ENCODE measurements at places on chromosomes 12 and 14. TPM values are rescaled to one million over a fixed set of nuclear protein-coding genes. Genes with fewer than 3 reads are reported as not detected.

The TPH2 gene
- not detected for total RNA-seq

- no peak for DNase-seq
Observed at GRCh38 chr12:89316705-89317139, 35.6 kb downstream of the DUSP6 start.

DNA sequence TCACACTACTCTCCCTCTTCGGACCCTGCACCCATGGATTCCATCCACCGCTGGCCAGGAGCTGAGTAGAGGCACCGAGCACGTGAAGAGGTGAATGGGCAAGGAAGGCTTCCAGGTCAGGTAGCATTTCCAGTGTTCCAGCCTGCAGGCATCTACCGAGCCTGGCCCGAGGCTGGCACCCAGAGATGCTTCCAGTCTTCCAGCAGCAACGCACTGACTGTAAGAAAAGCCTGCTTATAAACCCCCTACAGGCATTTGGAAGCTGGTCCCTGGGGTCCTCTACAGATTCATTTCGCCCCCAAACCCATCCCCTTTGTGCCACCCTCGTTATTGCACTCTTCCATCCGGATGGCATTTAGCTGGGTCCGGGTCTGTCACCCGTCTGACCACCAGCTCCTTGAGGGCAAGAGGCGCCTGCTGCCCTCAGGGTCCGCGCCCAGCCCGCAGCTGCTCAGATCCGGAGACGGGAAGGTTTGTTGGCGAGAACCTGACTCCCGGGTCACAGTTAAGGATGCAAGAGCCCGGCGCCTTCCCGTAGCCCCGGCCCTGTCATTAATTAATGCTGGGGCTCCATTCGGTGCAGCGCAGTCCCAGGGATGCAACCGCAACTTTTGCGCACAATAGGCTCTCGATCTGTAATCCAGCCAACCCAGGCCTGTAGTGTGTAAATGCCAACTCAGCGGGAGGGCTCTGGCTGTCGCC lies 614 bp upstream of the MARK3 start:
- DNase-seq, result no peak

DNA sequence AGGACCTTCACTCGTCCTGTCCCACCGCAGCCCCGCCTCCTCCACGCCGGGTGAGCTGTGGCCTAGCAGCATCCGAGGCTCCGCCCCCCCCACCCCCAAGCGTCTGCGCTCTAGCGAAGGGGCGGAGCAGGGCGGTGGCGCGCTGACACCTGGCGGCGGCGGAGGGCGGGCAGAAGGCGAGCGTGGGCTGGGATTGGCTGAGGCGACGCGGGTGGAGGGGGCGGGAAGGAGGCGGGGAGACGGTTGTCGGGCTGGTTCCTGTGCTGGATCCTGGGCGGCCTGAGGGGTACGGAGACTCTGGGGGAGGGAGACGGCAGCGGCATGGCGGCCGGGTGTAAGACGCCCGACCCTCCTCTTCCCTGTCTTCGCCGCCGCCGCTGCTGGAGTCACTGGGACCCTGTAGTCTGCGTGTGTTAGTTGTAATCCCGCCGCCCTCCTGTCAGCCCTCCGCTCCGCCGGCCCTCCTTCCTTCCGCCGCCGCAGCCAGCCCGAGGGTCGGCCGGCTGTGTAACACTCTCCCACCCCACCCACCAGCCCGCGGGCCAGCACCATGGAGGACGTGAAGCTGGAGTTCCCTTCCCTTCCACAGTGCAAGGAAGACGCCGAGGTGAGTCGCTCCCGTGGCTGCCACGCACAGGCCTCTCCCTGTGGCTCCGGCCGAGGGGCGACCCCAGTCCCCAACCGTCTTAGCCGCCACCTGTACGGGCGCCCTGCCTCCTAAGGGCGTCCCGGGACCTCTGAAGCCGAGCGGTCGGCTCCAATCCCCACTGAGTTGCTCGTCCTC lies at the start of gene STYX:
Gene STYX (plus strand): TSS at position 242 of the 784 bp plus-strand sequence. CDS start 309 bp downstream, at position 551.
- peak; percentile 99 for DNase-seq

DNA sequence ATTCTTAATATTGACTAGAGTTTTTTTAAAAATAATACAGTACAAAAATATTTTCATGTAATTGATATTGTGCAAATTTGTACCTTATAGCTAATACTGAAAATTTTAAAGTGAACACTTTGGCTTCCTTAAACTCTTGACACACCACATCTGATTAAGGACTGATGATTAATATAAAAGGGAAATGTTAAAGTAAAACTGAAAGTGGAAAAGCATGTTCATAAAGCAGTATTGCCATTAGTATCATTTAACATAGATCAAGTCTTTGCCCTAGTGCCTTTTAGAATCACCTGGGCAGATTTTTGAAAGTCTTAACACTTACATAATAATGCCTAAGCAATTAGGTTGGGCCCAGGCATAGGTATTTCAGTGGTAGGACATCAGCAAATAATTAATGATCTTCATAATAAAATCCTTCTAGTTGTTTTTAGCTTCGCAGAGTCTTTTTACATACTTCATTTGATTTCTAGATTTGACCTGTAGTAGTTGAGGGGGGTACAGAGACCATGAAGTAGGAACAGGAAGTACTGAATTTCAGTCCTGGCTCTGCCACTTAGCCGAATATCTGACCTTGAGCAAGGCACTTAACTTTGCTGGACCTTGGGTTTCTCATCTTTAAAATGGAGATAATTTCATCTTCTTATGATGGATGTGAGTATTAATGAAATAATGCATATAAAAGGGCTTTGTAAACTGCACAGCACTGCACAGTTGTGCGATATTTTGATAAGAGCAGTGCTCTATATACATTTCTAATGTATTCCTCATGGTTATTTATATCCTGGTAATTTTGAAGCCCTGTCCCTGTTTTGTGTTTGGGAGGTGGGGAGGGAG lies 43.7 kb downstream of the MARK3 start:
- DNase-seq, result no peak
